ENCODE measurements at places on chromosomes 12 and 14.

DNA sequence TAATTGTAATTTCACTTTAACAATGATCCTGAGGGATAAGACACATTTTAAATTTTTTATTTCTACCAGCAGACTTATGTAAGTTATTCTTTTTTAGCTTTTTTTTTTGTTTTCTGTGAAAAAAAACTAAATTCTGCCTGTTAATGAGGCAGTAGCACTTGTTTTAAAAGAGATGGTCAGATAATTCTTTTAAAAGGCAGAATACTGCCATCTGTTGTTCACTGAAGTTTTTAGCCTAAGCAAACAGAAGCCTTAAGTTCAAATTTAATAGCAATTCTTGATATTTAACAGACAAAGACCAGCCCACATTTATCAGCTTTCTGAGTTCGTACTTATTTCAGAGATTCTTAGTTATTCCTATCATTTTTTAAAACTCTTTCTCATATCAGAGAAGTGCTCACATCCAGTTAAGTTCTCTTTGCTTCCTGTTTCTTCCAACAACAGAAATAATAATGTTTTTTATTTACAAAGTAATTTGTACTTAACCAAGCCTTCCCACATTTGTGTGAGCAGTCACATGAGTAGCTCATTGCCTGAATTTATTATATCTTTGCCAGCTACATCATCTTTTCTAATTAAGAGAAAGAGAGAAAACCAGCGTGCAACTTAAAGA, 93.4 kb upstream of the SLCO1C1 start:
- DNase-seq = no peak

DNA sequence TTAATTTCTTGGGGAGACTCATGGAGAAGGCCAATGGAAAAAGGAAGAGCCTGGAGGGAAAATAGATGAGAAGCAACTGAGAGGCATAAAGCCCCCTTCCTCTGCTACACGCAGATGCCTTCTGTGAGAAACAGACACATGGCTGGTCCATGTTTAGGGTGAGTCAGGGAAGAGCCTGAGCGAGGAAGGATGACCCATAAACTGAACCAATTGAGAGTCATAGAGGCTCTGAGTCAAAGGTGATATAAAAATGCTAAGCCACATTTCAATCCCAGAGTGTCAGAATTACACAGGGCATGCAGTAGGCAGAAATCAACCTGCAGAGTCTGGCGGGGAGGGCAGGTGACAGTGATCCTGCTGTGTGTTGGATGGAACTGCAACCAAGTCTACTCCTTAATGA, 30.1 kb upstream of the NEDD1 start:
- no peak for DNase-seq

- no peak for DNase-seq
Observed at GRCh38 chr12:101663298-101663697, 34.1 kb upstream of the CHPT1 start.

- DNase-seq = no peak
Observed at GRCh38 chr14:78637489-78637888, 467.3 kb downstream of the NRXN3 start.

DNA sequence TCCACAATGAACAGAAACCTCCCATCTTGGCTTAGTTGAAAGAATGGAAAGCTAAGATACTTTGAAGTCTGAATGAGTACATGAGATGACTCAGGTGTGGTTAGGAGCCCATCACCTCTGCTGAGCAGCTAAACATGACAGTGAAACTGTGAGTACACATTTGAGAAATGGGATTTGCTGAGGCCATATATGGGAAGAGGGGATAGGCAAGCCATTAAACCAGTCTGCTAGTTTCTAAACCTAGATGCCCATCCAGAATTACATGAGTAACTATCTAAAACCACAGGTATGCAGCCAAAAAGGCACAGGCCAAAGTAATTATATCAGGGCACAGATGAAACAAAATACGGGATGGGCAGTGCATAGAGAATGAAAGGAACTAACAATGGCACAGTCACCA, 41.2 kb downstream of the NKX2-1 start:
- DNase-seq = no peak

GRCh38 chr12:49294804-49295081, 204 bp upstream of the PRPH start:
- no peak for DNase-seq

GRCh38 chr12:101876322-101876860, 989 bp upstream of the DRAM1 start:
- no peak for DNase-seq

- DNase-seq = no peak
Observed at GRCh38 chr12:75837700-75838099, 193.9 kb downstream of the PHLDA1 start.

- no peak for DNase-seq
Observed at GRCh38 chr12:42552822-42553221, 36.7 kb downstream of the PRICKLE1 start.

- no peak for DNase-seq
Observed at GRCh38 chr12:39205969-39206368, 237.0 kb downstream of the KIF21A start.

- no peak for DNase-seq
Observed at GRCh38 chr14:23406244-23406643, 1.8 kb downstream of the MYH6 start.
